Fibroblast of lung (primary cell): ENCODE measurements at places on chromosomes 3 and 15. TPM values are rescaled to one million over a fixed set of nuclear protein-coding genes. Genes with fewer than 3 reads are reported as not detected.

Gene CYP11A1
- 0.33 and 0.51 TPM in 2 replicates for total RNA-seq

Gene DNAH1
- total RNA-seq = 1.8 and 3.0 TPM in 2 replicates

DNA sequence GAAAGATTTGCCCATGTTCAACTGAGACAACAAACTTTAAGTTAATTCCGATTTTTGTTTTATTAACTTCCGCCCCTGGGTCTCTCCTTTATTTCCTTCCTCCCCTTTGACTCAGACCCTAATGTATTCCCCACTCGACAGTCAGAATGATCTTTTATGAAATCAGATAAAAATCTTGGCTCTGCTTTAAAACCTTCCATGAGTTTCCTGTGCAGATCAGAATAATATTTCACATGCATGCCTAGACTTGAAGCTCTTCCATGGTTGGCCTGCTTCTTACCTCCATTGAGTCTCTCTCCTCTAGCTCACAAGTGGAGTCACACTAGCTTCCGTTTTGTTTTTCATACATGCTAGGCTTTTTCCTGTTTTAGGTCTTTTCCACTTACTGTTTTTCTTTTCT lies 116.8 kb upstream of the SPATA16 start:
- no peaks in the 10 kb centered on the region for H3K36me3 ChIP-seq
- no peaks in the 10 kb centered on the region for H3K4me1 ChIP-seq
- DNase-seq = no peak
- no peak overlapping the region for H3K4me3 ChIP-seq
- no peaks in the 10 kb centered on the region for H3K27me3 ChIP-seq

GRCh38 chr3:194204042-194204987 lies 68.4 kb downstream of the HES1 start:
- H3K27me3 ChIP-seq = peaks cover 20% of the 10 kb centered on the region
- no peaks in the 10 kb centered on the region for H3K4me1 ChIP-seq
- no peak overlapping the region for H3K27ac ChIP-seq
- H3K36me3 ChIP-seq = no peaks in the 10 kb centered on the region
- no peak overlapping the region for H3K4me3 ChIP-seq

DNA sequence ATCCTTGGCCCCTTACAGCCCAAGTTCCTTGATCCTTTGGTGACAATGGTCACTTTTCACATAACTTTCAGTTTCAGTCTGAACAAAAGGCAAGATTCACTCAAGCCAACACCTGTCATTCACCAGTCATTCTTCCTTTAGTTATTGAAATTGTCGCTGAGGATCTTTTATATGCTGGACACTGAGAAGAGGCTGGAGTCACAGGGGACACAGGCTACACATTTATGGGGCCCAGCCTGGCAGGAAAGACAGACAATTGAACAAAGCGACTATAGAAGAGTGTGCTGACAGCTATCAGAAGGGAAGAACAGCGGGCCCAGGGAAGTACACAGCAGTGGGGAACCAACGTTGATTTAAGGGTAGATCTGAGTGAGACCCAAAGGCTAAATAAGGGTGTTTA lies 69.8 kb upstream of the PROK2 start:
- H3K4me3 ChIP-seq = no peak overlapping the region
- DNase-seq = no peak
- H3K27me3 ChIP-seq = no peaks in the 10 kb centered on the region
- no peaks in the 10 kb centered on the region for H3K4me1 ChIP-seq
- no peak overlapping the region for H3K27ac ChIP-seq
- no peaks in the 10 kb centered on the region for H3K36me3 ChIP-seq

GRCh38 chr3:32596909-32597369 lies 26.3 kb upstream of the DYNC1LI1 start:
- H3K36me3 ChIP-seq = no peaks in the 10 kb centered on the region
- H3K4me1 ChIP-seq = no peaks in the 10 kb centered on the region
- H3K4me3 ChIP-seq = no peak overlapping the region
- peak; percentile 27 for DNase-seq
- H3K27me3 ChIP-seq = no peaks in the 10 kb centered on the region
- no peak overlapping the region for H3K27ac ChIP-seq

DNA sequence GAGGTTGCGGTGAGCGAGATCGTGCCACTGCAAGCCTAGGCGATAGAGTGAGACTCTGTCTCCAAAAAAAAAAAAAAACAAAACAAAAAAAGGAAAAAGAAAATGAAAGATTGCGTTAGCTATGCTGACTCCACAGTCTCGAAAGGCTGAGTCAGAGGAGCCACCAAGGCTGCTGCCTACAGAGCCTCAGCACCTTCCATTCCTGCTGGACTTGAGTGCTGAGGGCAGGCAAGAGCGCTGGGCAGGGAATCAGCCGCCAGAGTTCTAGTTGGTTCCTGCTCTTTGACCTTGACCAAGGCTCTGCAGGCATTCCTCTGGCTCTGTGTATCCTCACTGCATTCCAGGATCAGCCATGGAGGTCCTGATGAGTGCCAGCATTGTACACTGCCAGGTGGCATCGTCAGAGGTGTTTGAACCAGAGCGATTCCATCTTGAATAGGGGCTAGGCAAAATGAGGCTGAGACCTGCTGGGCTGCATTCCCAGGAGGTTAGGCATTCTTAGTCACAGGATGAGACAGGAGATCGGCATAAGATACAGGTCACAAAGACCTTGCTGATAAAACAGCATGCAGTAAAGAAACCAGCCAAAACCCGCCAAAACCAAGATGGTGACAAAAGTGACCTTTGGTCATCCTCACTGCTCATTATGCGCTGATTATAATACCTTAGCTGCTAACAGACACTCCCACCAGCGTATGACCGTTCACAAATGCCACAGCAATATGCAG lies 5.9 kb downstream of the MESP2 start:
- H3K27me3 ChIP-seq = no peaks in the 10 kb centered on the region
- H3K4me1 ChIP-seq = peaks cover 3% of the 10 kb centered on the region
- no peak overlapping the region for H3K4me3 ChIP-seq
- H3K27ac ChIP-seq = no peak overlapping the region
- peaks cover 5% of the 10 kb centered on the region for H3K36me3 ChIP-seq
- DNase-seq = peak; percentile 43

DNA sequence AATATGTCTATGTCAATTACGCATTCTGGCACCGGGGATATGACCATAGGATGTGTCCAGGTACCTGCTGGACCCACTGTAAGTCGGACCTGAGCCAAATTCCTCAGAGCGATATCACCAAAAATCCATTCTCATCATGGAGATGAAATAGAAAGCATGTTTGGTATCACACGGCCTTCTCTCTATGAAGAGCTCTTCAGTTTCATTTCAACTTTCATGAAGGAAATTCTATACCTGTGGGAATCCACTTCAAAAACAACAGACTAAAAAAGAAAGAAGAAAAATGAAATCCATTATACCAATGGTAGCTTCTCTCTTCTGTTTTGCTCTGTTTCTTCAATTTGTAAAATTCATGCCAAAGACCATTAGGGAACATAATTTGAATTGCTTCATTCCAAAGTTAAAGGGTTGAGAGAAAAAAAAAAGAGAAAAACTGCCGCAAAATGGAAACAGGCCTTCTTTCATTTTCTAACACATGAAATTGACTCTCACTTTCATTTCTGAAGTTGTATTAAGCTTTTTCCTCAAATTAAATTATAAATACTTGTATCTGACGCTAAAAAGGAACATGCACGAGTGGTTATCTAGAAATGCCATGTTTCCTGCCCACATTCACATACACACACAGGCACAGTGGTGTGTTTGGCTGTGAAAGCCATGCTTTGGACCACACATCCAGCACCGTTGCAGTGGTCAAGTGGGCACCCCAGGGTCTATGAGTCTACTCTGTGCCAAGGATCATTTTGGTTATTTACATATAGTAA lies 46.9 kb upstream of the DIPK2A start:
- no peaks in the 10 kb centered on the region for H3K4me1 ChIP-seq
- no peak overlapping the region for H3K4me3 ChIP-seq
- H3K36me3 ChIP-seq = no peaks in the 10 kb centered on the region

DNA sequence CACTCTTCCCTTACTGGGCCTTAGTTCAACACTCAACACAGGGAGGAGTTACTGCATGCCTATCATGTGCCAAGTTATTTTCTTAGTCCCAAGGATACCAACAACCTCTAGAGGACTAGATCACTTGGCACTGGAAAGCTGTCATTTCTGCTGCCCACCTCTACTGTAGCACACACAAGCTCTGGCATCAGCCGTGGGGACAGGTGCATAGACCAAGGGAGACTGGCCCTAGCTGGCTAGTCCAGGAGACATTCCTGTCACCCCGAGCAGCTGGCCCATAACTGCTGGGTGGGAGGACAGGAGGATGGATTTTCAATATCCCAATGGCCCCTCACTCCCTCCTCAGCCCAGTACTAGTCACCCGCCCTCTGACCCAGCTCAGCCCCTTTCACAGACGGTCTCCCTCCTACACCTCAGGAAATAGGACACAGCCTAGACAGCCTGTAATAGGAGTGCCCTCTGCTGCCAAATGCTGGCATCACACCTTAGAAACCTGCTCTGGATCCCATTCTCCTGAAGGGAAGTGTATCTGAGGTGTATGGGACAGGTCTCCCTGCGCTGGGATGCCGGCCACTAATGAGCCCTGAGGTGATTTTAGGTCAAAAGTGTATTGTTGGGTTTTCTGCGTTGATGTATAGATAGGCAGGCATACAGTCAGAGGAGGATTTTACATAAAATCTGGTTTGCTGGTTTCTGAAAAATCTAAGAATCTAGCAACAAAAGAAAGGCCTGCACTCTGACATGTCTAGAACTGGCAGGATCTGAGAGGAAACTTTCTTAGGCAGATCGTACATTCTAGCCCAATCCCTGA lies 3.4 kb upstream of the DZIP1L start:
- no peaks in the 10 kb centered on the region for H3K36me3 ChIP-seq
- peaks cover 2% of the 10 kb centered on the region for H3K4me1 ChIP-seq
- no peak overlapping the region for H3K4me3 ChIP-seq
- H3K27ac ChIP-seq = no peak overlapping the region

- DNase-seq = peak; percentile 64
- no peak overlapping the region for H3K4me3 ChIP-seq
- H3K27me3 ChIP-seq = no peaks in the 10 kb centered on the region
These were observed 363.6 kb upstream of the CCDC54 start for GRCh38 chr3:107013641-107014040.

DNA sequence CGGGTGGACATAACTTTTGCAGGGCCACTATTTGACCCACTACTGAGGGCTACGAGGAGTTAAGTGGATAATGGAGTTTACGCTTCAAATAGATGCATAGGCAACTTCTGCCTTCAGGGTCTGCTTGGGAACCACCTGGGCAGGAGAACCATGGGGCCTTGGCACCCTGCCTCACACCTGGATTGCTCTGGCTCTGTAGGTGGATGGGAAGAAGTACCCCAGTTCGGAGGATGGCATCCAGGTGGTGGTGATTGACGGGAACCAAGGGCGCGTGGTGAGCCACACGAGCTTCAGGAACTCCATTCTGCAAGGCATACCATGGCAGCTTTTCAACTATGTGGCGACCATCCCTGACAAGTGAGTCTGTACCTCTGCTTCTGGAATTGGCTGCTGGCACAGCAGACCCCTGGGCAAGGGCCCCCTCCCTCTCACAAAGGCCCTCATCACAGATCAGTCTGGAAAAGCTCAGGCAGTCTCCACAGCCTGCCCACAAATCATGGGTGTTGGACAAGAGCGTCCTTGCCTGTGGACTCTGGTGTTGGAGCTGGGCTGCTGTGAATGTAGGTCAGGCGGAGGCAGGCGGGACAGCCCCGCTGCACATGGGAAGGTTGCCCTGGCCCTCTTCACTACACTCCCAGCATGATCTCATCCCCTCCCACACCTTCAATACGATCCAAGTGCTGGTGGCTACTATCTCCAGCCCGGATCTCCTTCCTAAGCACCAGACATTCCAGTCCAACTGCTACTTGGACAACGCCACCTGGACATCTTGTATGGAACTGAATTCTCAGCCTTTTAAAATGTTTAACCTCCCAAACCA lies 46.7 kb downstream of the MESD start:
- peaks cover 30% of the 10 kb centered on the region for H3K36me3 ChIP-seq
- DNase-seq = no peak
- no peaks in the 10 kb centered on the region for H3K27me3 ChIP-seq
- no peak overlapping the region for H3K4me3 ChIP-seq
- H3K4me1 ChIP-seq = no peaks in the 10 kb centered on the region

DNA sequence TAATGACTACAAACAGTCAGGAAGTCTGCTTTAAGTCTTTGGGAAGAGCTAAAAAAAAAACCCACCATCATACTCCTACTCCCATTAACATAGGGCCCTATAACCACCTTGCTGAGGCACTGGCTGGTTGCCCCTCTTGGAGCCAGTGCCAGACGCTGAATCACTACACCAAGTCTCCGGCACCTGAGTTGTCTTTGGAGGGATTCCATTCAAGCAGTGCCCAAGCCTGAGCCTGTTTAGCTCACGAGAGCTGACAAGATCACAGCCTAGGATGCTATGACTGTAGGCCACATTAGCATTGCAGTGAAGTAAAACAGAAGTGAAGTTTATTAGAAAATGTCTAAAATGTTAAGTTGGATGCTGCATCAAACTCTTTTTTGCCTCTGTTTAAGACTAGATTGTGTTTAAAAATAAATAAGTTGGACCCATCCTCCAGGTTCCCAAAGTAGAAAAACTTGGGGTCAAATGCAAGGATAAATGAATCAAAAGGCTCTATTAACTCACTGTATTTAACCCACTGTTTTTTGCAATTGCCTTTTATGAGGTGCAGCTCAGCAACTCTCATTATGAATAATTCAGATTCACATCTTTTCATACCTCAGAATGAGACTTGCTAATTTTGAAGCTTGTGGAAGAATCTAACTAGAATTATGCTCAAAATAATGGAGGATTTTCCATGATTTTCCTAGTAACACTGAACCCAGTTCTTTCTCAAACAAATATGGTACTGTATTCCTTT lies 461.9 kb downstream of the FOXP1 start:
- no peaks in the 10 kb centered on the region for H3K36me3 ChIP-seq
- no peak overlapping the region for H3K4me3 ChIP-seq
- no peak overlapping the region for H3K27ac ChIP-seq
- H3K4me1 ChIP-seq = peaks cover 8% of the 10 kb centered on the region

DNA sequence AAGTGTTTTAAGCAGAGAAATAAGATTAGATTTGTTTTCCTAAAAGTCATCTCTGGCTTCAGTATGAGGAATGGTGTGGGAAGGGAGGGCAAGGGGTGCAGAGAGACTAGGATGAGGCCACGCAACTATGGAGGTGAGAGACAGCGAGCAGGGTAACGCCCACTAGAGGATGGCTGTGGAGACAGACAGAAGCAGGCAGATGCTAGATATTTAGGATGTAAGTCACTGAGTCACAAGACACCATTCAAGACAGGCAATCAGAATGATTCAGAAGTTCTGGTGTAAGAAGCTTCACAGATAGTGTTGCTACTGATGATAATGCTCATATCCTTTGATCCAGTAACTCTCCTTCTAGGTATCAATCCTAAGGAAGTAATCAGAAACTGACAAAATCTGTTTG lies 19.1 kb downstream of the HSPBAP1 start:
- H3K36me3 ChIP-seq = no peaks in the 10 kb centered on the region
- no peaks in the 10 kb centered on the region for H3K27me3 ChIP-seq
- peak; percentile 68 for DNase-seq
- H3K4me1 ChIP-seq = no peaks in the 10 kb centered on the region
